ENCODE measurements at places on chromosomes 2 and 18. TPM values are rescaled to one million over a fixed set of nuclear protein-coding genes. Genes with fewer than 3 reads are reported as not detected.

- DNase-seq, result no peak
Measured at GRCh38 chr2:167550448-167550847, 662.2 kb downstream of the XIRP2 start.

GRCh38 chr2:191115804-191116203 lies 35.0 kb downstream of the STAT4 start:
- DNase-seq, result no peak

- DNase-seq, result peak; percentile 53
Measured at GRCh38 chr2:12287220-12287751, 429.4 kb upstream of the TRIB2 start.

RNF125 gene
- 0.65 TPM for total RNA-seq

- no peak for DNase-seq
Measured at GRCh38 chr18:50822756-50823155, 2.9 kb upstream of the MRO start.

PCARE gene
- total RNA-seq, result under 0.01 TPM

DNA sequence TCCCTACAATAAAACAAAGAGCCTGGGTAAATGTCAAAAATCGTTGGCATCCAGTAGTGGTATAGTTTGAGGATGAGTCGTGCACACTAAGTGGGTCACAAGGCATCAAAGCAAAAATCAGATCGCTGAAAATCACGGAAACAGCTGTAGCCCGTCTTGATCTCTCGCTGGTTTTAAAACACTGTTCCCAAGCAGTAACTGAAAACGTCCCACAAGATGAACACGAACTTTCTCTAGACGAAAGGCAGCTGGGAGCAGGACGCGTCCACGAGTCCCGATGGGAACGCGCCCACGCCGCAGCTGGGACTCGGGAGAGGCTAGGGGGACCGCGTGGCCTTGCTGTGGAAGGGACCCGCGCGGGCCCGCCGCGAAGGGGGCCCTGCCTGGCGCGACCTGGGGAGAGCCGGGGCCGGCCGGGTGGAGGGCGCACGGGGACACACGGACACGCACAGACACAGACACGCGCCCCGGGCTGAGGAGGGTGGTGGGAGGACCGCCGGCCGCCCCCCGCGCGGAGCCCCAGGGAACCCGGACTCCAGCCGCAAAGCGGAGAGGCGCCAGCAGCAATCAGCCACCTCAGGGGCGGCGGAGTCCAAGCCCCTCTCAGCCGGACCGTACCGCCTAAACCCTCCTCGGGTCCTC lies 651 bp downstream of the STK17B start:
- peak; percentile 57 for DNase-seq

SERPINB4 gene
- not detected for total RNA-seq

LCT gene
- not detected for total RNA-seq
